ENCODE measurements at places on chromosomes 5 and 9.

GRCh38 chr5:82307451-82307850 lies 29.3 kb upstream of the RPS23 start:
- no peak overlapping the region for H3K27ac ChIP-seq
- no peaks in the 10 kb centered on the region for H3K27me3 ChIP-seq
- H3K4me3 ChIP-seq: no peak overlapping the region
- no peak for DNase-seq

DNA sequence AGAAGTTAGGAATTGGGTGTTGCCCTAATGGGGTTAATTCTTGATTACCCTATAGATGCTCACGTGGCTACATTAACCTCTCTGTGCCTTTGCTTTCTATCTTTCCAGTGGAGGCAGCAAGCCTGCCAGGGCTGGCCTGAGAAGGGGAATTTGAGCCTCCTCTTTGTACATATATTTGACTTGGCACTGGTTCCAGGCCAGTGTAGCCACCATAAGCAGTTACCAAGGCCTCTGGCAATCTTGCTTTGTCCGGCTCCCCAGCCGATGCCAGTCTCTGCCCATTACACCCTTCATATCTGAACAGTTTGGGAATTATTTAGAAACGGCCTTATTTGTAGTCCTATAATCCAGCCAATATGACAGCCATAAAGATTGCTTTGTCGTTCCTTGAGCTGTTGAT lies 58.6 kb upstream of the PPARGC1B start:
- H3K27me3 ChIP-seq: no peaks in the 10 kb centered on the region
- H3K4me3 ChIP-seq: no peak overlapping the region
- peaks cover 6% of the 10 kb centered on the region for H3K4me1 ChIP-seq
- no peak overlapping the region for H3K27ac ChIP-seq
- no peaks in the 10 kb centered on the region for H3K36me3 ChIP-seq

GRCh38 chr9:130766021-130766926 lies 68.8 kb upstream of the ABL1 start:
- H3K4me1 ChIP-seq: no peaks in the 10 kb centered on the region
- H3K4me3 ChIP-seq: no peak overlapping the region
- H3K27me3 ChIP-seq: no peaks in the 10 kb centered on the region
- DNase-seq: no peak
- no peaks in the 10 kb centered on the region for H3K36me3 ChIP-seq

- H3K4me1 ChIP-seq: peaks cover 20% of the 10 kb centered on the region
- no peaks in the 10 kb centered on the region for H3K36me3 ChIP-seq
- no peaks in the 10 kb centered on the region for H3K27me3 ChIP-seq
- DNase-seq: no peak
- no peak overlapping the region for H3K4me3 ChIP-seq
Observed at GRCh38 chr5:139912804-139913203, 117.2 kb downstream of the PSD2 start.

- no peak overlapping the region for H3K27ac ChIP-seq
- no peak overlapping the region for H3K4me3 ChIP-seq
- H3K36me3 ChIP-seq: no peaks in the 10 kb centered on the region
- H3K4me1 ChIP-seq: peaks cover 24% of the 10 kb centered on the region
Observed at GRCh38 chr9:129416821-129417539, 203.9 kb downstream of the C9orf50 start.

DNA sequence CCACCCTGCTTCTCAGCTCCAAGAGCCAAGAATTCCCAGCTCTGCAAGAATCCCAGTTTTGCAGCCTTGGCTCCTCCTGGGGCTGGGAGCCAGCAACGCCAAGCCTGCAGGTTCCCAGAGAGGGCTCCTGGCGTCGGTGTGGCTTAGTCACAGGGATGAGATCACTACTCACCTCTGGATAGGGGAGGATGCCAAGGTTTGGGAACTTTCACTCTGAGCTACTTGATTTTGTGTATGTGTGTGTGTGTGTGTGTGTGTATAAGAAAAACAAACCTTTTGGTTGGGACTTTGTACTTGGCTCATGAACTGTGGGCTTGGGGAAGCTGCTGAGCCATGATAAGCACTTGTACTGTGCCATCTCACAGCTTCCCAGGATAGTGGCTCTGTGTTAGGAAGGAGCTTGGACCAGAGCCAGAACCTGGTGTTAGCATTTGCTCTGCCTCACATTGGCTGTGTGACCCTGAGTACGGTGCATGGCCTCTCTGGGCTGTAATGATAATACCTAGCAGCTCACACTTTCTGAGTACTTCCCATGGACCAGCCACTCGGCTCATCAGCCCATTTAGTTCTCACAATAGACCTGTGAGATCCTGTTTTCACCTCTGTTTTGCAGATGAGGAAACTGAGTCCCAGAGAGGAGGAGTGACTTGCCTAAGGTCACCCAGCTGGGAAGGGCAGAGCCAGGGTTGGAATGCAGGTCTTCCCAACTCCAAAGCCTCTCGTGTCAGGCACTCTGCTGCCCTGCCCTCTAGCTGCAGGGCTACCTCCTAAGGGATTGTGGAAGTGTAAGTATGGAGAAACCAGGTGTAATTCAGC lies 41.4 kb upstream of the DAB2IP start:
- peaks cover 54% of the 10 kb centered on the region for H3K4me1 ChIP-seq
- no peaks in the 10 kb centered on the region for H3K36me3 ChIP-seq
- no peak overlapping the region for H3K27ac ChIP-seq
- no peaks in the 10 kb centered on the region for H3K27me3 ChIP-seq

DNA sequence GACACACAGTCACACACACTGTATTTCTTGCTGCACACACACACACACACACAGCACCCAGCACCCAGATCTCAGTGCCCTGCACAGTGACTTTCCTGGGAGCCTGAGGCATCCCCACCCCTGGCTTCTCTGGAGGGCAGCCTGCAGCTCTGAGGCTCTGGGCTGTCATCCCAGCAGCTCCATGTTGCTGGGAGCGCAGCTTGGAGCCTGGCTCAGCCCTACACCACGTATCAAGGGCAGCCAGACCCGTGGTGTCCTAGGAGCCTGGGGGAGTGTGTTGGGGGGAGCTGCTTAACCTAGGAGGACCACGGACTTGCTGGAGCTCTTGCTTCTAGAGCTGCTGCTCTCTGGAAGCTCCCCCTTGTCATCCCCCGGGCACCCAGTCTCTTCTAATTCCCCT lies 5.2 kb downstream of the IER5L start:
- H3K4me1 ChIP-seq: peaks cover 33% of the 10 kb centered on the region
- H3K27me3 ChIP-seq: no peaks in the 10 kb centered on the region
- H3K4me3 ChIP-seq: no peak overlapping the region
- H3K36me3 ChIP-seq: no peaks in the 10 kb centered on the region
- DNase-seq: no peak

- no peak for DNase-seq
- no peaks in the 10 kb centered on the region for H3K27me3 ChIP-seq
- no peak overlapping the region for H3K27ac ChIP-seq
- no peaks in the 10 kb centered on the region for H3K36me3 ChIP-seq
- peaks cover 12% of the 10 kb centered on the region for H3K4me1 ChIP-seq
Observed at GRCh38 chr9:22413884-22414283, 32.7 kb upstream of the DMRTA1 start.

Data from PC-9 (cell line).